ENCODE measurements at places on chromosomes 3 and 15. TPM values are rescaled to one million over a fixed set of nuclear protein-coding genes. Genes with fewer than 3 reads are reported as not detected.

The IREB2 gene
- total RNA-seq: 22.1 TPM

The GOLGA8N gene
- total RNA-seq: 0.78 TPM

The GABRB3 gene
- 0.60 TPM for total RNA-seq

The DZIP1L gene
- total RNA-seq: 7.6 TPM

The TRIM42 gene
- total RNA-seq: not detected

The PP2D1 gene
- not detected for total RNA-seq

The ANKRD63 gene
- not detected for total RNA-seq

The INSYN1 gene
- 0.24 TPM for total RNA-seq

The RAB6B gene
- 0.42 TPM for total RNA-seq

The CHRD gene
- not detected for total RNA-seq

The EAF2 gene
- 2.5 TPM for total RNA-seq

The SOX2 gene
- 0.07 TPM for total RNA-seq

The CCDC39 gene
- not detected for total RNA-seq

The DAZL gene
- total RNA-seq: not detected

The LRRC31 gene
- total RNA-seq: not detected

The MAP1A gene
- 0.24 TPM for total RNA-seq

The C3orf49 gene
- not detected for total RNA-seq

The WDR76 gene
- 23.1 TPM for total RNA-seq

The ESYT3 gene
- 0.92 TPM for total RNA-seq

The SNX22 gene
- total RNA-seq: 0.07 TPM

The CDCP1 gene
- 163 TPM for total RNA-seq

The PROS1 gene
- 2.8 TPM for total RNA-seq

The TRIM71 gene
- not detected for total RNA-seq

The NEK11 gene
- 4.2 TPM for total RNA-seq

The GOLGA8J gene
- 0.07 TPM for total RNA-seq

The UNC13C gene
- total RNA-seq: not detected

The LINGO1 gene
- total RNA-seq: 0.07 TPM

The NUP210 gene
- total RNA-seq: not detected

The RTP2 gene
- total RNA-seq: not detected

The RPL14 gene
- 984 TPM for total RNA-seq

The PTX3 gene
- 0.32 TPM for total RNA-seq

The C3orf80 gene
- not detected for total RNA-seq

The CD80 gene
- total RNA-seq: not detected

The EFHB gene
- 0.24 TPM for total RNA-seq

The TF gene
- total RNA-seq: not detected

The COMMD2 gene
- 32.2 TPM for total RNA-seq

The LRRC57 gene
- total RNA-seq: 20.0 TPM

The DUOX1 gene
- total RNA-seq: 17.8 TPM

The TMEM207 gene
- total RNA-seq: not detected

The CACNA2D2 gene
- total RNA-seq: 0.04 TPM

The PRR20G gene
- total RNA-seq: not detected

The VGLL3 gene
- 1.8 TPM for total RNA-seq
